ENCODE measurements at places on chromosomes 13 and 19.

DNA sequence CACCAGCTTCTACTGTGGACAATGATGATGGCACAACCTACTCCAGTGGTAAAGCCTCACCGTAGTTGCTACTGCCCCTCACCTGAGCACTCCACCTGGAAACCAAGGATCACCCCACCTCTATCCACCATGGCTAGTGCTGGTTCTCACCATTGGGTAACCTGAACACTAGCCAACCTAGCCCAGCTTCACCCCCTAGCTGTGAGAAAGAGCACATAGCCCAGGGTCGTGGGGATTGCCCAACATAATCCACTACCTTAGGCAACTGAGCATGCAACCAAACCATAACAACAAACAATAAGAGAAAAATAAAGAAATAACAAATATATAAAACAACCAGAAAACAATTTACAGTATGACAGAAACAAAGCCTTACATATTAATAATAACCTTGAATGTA, 560.1 kb downstream of the DIAPH3 start:
- no peak for DNase-seq

- DNase-seq: no peak
These were observed 9.8 kb upstream of the ARRDC2 start for GRCh38 chr19:17997969-17998826.

GRCh38 chr13:26872525-26873385, 112.2 kb upstream of the GPR12 start:
- DNase-seq: no peak

GRCh38 chr19:44649578-44650145, 6.0 kb downstream of the PVR start:
- no peak for DNase-seq

DNA sequence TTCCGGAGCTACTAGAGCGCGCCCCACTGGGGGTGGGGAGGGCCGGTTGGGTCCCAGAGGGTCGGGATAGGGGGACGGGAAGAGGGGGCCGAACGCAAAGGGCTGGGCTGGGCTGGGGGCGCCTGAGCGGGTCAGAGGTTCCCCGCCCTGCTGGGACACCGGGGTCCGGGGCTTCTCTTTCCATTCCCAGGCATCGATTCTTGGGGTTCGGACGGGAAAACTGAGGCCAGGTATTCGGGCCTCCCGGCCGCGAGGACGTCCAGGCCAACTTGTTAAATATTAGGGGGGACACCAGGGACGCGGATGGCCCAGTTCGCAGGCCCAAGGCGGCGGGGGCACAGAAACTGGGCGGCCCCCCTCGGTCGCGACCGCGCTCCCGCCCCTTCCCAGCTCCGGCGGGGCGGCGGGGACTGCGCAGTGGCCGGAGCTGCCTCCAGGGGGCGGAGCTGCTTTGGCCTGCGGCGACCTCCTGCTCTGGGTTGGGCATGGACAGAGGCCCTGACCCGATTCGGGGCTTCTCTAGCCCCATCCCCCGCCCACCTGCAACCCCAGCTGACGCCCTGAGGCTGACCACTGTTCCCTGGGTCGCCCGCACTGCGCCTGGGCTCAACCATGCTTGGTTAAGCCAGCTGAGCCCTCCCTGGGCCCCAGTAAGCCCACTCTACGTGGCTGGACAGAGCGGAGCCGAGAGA, 1.2 kb upstream of the KLF16 start:
- no peak for DNase-seq

DNA sequence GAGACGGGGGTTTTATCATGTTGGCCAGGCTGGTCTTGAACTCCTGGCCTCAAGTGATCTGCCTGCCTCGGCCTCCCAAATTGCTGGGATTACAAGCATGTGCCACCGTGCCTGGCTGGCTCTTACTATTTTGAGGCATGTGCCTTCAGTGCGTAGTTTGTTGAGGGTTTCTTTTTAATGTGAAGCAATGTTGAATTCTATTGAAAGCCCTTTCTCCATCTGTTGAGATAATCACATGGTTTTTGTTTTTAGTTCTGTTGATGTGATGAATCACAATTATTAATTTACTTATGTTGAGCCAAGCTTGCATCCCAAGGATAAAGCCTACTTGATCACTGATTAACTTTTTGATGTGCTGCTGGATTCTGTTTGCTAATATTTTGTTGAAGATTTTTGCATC, 290.9 kb downstream of the KCNRG start:
- DNase-seq: no peak

GRCh38 chr13:113043931-113044330, 61.7 kb upstream of the F7 start:
- DNase-seq: no peak

DNA sequence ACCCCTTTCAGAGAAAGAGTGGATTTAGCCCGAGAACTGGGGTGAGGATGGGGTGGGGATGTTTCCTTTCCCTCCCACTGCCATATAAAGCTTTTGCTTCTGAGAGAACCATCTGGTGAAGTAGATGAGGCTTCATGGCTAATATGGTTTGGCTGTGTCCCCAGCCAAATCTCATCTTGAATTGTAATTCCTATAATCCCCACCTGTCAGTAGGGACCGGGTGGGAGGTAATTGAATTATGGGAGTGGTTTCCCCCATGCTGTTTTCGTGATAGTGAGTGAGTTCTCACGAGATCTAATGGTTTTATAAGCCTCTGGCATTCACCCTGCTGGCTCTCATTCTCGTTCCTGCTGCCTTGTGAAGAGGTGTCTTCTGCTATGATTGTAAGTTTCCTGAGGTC, 270.9 kb downstream of the LMO7 start:
- DNase-seq: no peak
